CD4-positive, CD25-positive, alpha-beta regulatory T cell (primary cell): ENCODE measurements at places on chromosomes 7 and 10.
A peak's percentile ranks its signal among the peaks of the same experiment; 100 is the strongest.

- DNase-seq: no peak
Observed at GRCh38 chr10:123474700-123475099, 191.5 kb upstream of the GPR26 start.

- no peak for DNase-seq
Observed at GRCh38 chr7:116948934-116949333, 4.4 kb upstream of the ST7 start.

DNA sequence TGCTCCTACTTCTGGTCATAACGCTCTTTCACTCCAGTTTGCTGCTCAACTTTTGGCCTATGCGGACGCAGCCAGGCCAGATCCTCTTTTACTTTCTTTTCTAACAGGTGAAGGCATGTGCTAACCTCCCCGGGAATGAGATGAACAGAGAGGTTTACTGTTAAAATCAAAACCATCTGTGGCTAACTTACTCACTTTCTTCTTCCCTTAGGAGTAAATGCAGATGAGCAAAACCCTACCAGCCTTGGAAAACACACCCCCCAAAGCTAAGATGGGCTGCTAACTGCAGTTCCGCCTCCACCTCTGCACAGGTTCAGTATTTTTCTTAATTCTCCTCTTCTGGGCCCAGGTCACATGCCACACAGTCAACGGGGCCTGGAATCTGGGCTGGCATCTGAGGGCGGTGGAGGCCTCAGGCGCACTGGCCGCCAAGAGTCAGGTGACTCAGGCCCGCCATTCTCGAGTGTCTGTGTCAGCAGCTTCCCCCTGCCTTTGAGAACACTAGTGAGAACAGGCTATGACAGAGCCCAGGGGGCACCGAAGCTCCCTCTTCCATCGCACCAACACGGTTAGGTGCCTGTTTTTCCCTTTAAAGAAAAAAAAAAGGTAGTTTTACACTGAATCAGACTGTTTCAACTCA, 11.1 kb downstream of the FAM53B start:
- DNase-seq: peak; percentile 52

GRCh38 chr7:22582863-22583622, 83.1 kb upstream of the STEAP1B start:
- DNase-seq: no peak

DNA sequence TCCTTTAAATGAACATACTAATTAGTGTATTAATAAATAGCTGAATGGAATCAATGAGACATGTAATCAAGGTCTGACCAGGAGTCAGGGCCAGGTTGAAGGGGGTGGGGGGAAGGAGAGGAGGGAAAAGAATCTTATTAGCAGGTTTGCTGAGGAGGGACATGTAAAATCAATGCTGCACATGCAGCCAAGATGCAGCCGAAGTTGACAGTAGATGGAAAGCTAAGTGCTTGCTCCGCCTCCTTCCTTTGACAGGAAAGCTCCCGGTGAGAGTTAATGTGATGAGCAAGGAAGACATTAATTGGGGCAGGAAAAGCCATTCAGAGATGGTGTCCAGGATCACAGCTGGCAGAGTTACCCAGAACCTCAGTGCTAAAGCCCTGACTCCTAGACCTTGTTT, 24.4 kb downstream of the PLXNA4 start:
- no peak for DNase-seq

- no peak for DNase-seq
Observed at GRCh38 chr7:135337977-135338550, 104.4 kb downstream of the STRA8 start.

- no peak for DNase-seq
Observed at GRCh38 chr7:29167721-29168120, 21.4 kb upstream of the CPVL start.

GRCh38 chr10:2772816-2773631, 294.3 kb upstream of the PFKP start:
- no peak for DNase-seq

GRCh38 chr7:119197877-119198527, 973.5 kb downstream of the ANKRD7 start:
- peak; percentile 12 for DNase-seq

- DNase-seq: no peak
Observed at GRCh38 chr10:26368463-26368862, 69.7 kb upstream of the APBB1IP start.

DNA sequence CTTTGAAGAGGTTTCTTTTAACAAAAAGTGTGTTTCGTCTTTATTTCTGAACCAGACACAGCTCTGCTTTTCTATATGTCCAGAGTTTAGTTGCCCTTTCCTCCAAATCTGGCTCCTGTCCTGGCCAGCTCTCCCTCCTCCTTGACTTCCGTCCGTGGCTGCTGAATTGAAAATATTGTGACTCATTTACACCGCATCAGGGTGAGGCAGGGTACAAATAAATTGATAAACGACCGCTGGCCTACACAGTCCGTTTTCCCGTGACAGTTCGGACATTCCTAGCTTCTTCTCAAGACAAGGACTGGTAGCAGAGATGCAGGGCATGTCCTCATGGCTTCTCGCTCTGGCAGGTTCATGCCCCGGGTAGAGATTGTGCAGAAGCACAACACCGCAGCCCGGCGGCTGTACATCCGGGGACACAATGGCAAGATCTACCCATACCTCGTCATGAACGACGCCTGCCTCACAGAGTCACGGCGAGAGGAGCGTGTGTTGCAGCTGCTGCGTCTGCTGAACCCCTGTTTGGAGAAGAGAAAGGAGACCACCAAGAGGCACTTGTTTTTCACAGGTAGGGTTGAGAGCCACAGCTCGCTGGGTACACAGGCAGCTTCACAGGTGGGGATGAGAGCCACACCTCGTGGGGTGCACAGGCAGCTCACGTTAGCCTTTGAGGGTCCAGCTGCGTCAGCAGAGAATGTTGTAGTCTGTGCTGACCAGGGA, 126.6 kb downstream of the TRRAP start:
- DNase-seq: no peak

- no peak for DNase-seq
Observed at GRCh38 chr7:66399566-66399965, 194.4 kb downstream of the TPST1 start.

DNA sequence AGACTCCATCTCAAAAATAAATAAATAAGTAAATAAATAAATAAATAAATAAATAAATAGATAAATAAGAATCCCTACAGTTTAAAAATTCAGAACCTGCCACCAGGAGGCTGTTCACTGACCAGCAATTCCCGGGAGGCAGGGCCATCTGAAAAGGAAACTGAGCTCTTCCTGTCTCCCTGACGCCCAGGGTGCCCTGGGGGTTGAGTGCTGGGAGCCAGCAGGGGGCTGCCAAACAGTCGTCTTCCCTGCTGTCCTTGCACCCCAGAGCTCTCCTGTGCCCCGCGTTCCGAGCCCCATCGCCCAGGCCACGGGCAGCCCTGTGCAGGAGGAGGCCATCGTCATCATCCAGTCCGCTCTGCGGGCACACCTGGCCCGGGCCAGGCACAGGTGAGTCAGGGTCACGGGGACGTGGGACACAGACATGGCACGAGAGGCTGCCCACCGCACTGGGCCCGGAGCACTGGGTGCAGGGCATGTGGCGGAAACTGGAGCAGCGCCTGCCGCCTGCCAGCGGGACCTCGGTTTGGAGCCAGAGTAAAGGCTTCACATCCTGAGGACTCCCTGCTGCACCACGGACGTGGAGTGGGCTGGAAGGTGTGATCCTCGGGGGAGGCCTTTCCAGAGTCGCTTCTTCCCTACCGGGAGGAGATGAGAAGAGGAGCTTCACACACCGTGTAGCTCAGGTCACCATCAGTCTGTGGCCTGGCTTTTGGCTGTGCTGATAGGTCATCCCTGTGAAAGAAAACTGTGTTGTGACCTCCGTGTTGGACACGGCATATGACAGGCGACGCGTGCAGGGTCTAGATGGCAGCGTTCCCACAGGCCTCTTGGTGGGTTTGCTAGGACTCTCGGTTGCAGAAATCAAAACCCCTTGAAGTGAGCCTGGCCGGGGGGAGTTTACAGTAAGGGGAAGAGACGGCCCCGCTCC, 25.9 kb upstream of the TTYH3 start:
- DNase-seq: no peak

DNA sequence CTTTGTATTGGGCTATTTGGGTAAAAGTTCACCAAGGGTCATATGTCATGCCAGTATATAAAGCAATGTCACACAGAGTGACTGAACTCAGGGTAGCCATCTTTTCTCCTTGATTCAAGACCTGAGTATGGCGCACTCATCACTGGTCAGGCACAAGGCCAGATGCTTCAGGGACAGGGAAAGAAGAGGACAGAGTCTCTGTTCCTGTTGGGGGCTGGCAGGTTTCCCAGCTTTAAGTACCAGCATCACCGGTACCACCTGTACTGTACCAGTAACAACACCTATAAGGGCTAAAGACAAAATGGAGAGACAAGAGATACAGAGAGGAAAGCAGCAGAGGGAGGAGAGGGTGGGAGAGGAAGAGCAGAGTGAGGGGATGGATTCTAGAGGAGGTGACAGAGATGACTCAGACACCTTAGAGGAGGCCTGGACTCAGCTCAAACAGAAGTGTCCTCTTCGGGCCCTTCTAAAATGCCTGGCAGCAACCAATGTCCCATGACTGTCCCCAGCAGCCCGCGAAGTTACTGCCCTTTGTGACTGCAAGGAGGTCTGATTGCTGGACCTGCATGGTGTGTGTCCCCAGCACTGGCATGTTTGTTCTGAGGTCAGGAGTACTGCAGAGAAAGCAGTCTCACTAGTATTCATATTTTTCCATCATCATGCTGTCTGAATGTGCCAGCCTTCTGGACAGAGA, 191.3 kb downstream of the MYOF start:
- no peak for DNase-seq

GRCh38 chr10:83886871-83887270, 252.4 kb upstream of the GHITM start:
- no peak for DNase-seq

DNA sequence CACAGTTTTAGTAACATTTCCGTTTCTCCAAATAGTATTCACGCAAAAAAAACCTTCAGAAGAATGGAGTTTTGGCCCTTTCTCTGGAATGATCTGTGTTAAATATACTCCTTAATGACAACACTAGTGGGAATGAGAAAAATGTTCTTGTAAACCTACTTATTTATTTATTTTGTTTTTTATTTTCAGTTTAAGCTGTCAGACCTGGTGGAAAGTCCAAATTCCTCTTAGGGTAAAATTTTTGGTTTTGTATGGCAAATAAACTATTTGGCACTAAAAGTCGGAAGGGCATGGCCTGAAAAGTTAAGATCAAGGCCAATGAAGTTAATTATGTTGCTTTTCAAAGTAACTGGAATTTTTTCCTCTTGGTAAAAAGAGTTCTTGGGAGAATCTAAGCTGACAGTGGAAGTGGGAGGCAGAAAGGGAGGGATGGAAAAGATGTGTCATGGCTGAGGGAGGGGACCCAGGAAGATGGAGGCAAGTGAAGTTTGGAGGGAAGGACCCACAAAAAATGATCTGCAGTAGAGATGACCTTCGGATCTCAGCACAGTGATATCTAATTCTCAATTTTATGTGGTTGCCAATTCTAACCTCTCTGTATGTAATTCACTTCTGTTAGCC, 33.5 kb upstream of the VPS41 start:
- no peak for DNase-seq

GRCh38 chr10:91621483-91622113, 11.3 kb downstream of the PPP1R3C start:
- no peak for DNase-seq

DNA sequence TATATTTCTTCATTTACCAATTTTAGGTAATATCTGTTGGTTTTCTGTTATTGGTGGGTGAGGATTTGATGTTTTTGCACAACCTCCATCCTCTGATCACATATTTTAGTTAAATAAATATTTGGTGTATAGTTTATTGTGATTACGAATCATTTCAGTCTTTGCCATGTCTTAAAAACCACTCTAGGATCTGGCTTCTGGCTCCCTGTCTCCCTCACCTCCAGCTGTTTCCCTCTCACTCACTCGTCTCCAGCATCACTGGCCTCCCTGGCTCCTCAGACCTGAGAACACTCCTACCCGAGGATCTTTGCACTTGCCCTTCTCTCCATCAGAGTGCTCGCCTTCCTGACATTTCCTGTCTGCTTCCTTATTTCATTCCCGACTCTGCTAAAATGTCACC, 50.7 kb upstream of the NRF1 start:
- no peak for DNase-seq

DNA sequence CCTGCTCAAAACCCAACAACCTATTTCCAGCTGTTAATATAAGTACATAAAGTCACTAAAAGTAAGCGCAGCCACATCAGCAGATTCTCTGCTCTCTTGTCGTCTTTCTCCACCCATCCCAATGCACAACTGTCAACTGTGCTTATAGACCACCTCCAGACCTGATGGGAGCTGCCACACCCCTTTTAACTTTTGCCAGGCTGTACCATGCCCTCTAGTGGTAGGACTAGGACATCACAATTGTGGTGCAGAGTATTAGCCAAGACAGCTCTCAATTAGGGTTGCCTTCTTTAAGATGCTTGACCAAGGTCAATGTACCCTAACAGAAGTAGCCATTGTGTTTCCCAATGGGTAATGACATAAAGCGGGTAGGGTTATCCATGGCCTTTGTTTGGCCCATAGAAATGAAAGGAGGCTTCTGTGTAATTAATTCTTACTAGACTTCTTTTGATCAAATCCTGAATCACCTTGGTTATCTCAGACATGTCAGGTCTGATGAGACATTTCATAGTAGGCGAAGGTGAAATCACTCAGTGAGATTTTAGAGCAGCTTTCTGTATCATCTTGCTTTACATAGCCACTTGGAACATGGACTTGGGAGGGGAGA, 68.1 kb downstream of the SCRN1 start:
- DNase-seq: no peak

DNA sequence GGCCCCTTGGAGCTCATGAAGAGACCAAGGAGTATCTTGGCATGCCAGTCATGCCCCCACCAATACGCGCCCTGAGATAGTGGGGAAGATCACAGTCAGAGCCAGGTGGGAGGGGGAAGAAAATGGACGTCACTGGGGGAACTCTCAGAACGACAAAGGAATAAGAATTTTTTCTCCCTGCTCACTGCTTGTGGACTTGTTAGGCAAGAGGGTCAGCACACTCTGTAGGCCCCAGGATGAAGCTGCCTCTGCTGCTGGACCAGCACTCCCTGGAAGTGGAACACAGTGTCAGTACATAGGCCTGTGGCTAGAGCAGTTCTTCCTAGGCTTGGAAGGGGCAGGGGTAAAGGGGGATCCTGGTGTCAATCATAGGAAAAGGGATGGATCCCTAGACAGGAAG, 46.5 kb downstream of the DRGX start:
- no peak for DNase-seq

GRCh38 chr10:32065856-32066255, 9.6 kb upstream of the KIF5B start:
- no peak for DNase-seq

GRCh38 chr7:43118313-43118712, 5.9 kb downstream of the HECW1 start:
- DNase-seq: no peak

GRCh38 chr10:30985512-30985911, 46.2 kb downstream of the ZNF438 start:
- no peak for DNase-seq

GRCh38 chr10:58896229-58896628, 280.2 kb upstream of the PHYHIPL start:
- no peak for DNase-seq

DNA sequence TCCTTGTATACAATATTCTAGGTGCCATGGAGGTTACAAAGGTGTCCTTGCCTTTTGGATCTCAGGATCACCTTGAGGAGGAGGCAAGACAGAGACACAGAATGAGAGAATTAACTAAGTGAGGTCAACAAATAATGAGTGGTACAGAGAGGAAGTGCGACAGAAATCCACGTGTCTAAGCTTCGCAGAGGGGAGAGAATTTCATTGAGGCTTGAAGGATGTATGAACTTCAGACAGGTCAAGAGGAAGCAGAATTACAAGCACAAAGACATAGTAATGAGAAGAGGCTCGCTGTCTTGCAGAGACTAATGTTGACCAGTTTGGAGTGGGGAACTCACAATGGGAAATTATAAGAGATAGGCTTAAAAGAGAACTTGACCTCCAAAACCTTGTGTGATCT, 308.7 kb downstream of the FRMD4A start:
- no peak for DNase-seq
